RCC 7860 (cell line): ENCODE measurements at places on chromosomes 7 and 10.

GRCh38 chr7:23347682-23348180 is 48.6 kb downstream of the MALSU1 start:
- peak; percentile 38 for DNase-seq

GRCh38 chr10:74213571-74214162 is 62.6 kb downstream of the ADK start:
- DNase-seq: no peak

DNA sequence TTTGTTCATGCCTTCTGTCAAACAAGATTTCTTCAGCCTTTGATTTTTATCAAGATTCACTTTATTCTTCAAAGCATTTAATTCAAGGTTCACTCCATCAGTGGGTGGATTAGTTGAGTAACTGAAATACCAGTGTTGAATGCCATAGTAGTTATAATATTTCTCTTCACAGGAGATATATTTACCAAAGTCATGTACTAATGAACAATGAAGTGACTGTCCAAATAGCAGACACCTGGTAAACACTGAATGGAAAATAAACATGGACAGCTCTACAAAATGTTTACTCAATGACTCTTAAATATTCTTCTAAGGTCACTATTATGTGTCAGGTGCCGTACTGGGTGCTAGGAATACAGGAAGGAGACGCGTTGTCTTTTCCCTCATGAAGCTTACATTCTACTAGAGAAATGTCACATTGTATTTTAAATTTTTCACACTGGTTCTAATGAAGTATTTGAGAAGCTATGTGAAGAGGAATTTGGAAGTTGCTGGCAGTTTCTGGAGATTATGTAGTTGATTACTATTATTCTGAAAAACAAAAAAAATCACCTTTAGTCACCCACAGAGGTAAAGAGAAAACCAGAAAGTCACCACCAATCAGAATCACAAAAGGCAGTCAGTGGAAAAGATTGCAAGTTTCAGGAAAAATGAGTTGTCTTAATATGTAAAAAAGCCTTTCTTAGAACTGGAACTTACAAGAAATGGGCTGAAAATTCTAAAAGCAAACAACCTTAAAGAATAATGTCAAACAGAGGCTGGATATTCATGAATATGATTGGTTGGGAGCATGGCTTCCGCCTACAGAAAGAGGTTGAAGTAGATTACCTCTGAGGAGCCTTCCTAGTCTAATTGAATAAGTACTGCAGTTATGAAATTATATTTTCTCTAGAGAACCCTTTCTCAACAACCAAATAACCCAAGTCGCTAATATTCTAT is 84.5 kb downstream of the RTKN2 start:
- no peak for DNase-seq

DNA sequence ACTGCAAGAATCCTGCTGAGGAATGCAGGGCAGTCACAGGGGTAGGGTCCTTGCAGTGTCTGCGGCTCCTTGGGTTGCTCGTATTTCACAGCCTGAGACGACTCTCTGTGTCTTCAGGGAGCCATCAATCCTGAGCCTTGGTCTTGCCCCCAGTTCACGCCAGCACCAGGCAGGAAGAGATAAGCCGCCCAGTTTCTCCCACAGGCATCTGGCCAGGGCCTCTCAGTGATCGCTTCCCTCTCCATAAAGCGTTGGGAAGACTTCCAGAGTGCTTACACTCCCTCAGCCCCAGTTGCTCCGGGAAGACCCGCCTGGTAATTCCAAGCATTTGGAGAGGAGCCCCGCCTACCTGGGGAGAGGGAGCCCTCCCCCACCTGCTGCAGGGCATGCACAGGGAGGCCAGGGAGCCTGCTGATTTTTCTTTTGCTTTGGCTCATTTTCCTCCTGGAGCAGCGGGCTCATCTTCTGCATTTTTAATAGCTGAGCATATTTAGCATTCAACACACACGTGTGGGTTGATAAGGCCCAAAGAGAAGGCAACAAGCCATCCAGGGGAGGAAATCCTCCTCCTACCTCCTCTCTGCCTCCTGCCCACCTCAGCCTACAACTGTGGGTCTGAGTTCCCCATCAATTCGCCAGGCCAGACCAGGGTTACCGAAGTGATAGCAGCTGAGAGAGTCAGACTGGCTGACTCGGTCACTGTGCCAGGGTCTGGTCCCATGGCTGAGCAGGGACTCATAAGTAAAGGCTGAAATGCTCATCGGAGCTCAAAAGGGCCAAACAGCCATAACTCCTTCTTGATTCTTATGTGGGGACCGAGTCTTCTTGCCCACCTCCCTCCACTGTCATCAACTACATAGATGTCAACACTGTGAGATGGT is 74.4 kb upstream of the EFCAB10 start:
- no peak for DNase-seq

DNA sequence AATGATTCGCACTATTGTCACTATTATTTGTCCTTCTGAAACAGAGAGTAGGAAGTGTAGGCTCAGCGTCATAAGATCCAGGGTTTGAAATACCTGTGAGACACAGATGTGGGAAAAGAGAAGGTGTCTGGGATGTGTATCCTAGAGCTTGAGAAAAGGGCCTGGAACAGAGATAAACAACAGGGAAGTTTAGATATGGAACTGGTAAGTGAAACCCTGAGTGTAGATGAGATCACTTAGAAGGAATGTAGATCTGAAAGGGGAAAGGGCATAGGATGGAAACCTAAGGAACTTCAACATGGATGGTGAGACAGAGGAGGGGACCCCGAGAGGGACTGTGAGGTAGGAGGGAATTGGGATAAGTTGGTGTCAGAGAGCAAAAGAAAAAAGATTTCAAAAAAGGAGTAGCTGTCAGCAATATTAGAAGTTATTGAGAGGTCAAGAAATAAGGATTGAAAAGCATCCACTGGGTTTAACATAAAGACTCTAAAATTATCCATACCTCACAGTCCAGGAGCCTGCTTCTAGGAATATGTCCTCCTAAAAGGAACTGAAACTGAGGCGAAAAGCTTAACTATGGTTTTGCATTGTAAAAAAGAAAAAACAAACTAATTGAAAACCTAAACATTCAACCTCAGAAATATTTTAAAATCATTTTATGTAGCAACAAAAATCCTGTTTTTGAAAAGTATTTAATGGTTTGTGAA is 119.2 kb upstream of the NPVF start:
- no peak for DNase-seq

DNA sequence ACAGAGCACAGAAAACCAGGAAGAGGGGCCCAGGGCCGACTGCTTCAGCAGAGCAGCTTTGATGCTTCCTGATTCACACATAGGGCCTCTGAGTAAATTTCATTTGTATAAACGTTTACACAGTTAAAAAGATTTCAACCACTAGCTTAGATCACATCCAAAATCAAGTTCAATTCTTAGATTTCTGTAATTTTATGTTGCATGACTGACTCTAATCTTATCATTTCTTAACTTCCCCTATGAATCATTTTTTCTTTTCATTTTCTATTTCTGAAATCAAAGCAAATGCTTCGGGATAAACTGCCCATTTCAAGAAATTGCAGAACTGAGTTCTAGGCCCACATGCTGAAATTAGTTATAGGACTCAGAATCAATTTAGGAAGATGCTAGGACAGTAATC is 224.7 kb downstream of the INHBA start:
- no peak for DNase-seq

DNA sequence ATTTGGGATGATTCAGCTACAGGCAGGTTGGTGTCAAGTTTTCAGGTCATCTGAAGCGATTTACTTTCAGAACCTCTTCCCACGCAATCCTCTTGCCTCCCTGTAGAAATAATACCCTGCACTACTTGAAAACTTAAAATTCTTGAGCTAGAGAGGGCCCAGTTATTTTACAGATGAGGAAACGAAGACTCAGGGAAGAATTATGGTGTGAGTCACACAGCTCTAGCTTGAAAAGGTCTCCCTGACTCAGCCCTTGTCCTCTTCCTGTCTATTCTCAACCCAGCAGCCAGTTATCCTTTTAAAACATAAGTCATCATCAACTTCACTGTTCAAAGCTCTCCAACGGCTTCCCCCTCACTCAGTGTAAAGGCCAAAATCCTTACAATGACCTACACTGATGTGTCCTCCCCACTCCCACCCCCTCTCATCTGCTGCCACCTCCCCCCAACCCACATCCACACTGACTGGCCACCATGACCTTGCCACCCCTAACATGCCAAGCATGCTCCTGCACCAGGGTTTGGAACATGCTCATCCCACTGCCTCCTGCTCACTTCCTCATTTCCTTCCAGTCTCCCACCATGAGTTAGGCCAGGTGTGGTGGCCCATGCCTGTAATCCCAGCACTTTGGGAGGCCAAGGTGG is 3.4 kb downstream of the DNMBP start:
- DNase-seq: peak; percentile 98

GRCh38 chr10:85152496-85152895 is 824.1 kb downstream of the CCSER2 start:
- DNase-seq: no peak
